ENCODE measurements at places on chromosomes 16 and 17.

- DNase-seq: no peak
These were observed 401.6 kb downstream of the NPIPA7 start for GRCh38 chr16:16780588-16780987.

DNA sequence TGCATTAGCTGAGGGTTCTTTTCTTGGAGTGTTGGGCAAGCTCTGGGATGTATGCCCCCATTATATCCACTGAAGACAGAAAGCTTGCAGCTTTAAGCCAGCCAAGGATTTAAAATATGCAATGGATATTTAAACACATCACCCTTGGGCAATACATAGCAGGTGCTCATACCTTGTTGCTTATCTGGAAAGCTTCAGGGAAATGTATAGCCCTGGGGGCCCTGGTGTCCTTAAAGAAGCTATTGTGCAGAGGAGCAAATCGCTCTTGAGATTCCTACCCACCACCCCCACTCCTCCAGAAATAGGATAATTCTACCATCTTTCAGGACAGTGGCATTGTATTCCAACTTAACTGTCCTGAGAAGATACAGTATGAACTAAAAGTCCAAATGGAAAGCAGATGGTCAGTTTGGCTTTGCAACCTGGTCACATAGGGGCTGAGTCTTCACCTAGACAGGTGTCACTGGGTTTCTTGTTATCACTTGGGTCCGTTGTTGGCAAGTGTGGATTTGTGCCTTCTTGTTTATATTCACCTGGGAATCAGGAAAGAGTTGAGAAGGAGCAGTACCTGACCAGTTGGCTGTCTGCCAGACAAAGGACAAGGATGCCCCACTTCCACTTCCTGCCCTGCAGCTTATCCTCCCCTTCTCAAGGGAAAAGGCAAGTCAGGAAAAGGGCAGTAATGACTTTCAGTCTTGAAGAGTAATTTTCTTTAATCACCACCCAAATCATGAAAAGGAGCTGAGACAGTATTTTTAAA lies 3.4 kb downstream of the ANKRD40CL start:
- no peak for DNase-seq

DNA sequence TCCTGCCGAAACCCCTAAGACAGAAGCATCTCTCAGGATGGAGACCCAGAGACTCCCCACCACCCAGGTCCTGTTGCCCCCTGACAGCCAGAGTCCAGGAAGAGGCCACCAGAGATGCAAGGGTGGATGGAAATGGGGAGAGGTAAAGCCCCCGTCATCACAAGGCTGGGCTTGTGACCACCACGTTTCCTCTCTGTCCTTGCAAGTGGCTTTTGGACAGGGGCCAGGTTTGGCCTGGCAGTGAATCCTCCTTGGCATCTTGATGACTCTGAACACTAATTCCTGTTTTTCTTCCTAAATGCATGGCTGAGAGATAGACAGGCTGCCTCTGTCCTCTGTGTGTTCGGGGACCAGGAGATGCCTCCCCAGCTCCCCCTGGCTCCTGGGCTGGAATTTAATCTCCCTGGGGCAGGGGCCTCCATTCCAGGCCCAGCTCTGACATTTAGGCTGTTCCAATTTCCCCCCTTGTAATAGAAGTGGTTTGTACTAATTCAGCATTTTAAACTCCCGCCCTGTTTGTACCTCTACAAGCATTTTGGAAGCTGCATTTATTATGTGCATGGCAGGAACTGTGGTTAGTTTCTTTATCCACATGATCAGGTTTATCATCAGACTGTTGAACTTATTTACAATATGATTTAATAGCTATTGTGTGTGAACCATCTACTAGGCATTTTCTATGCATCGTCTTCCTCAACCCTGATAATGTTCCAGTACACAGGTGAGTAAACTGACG lies 116.1 kb upstream of the IRX6 start:
- DNase-seq: no peak

DNA sequence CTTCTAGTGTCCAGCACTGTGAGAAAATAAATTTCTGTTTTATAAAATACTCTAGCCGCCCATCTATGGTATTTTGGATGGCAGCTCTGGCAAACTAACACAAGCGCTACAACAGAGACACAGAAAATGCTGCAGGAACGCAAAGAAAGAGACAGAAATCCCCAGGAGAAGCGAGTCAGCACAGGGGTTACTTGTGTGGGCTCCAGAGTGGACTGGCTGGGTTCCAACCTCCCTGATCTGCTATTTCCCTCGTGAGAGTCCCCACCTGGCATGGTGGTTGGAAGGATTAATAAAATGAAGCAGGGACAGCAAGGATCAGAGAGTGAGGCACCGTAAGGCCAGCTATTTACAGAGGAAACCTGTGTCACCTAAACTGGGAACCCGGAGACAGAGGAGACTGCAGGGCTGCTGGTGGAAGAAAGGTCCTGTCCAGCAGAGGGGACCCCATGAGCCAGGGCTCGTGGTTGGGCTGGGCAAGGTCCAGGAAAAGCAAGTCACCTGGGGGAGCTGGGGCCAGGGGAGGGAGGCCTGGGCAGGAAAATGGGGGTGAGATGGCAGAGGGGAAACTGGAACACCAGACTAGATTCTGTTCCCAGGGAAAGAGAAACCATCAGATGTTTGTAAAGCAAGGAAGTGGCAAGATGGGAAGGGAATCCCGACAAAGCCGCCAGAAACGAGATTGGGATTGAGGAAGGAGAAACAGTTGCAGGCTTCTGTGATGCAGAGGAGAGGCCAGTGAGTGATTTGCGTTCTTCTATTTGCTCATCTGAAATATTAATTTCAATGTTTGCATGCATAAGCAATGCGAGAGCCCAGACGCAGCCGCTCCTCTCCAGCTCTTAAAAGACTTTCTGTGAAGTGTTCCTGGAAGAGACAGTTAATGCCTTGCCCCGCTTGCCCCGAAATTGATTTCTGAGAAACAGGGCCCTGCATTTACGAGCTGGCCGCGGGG lies 63.0 kb upstream of the TEKT3 start:
- DNase-seq: no peak

- no peak for DNase-seq
These were observed 28.0 kb upstream of the SNN start for GRCh38 chr16:11639925-11640899.

DNA sequence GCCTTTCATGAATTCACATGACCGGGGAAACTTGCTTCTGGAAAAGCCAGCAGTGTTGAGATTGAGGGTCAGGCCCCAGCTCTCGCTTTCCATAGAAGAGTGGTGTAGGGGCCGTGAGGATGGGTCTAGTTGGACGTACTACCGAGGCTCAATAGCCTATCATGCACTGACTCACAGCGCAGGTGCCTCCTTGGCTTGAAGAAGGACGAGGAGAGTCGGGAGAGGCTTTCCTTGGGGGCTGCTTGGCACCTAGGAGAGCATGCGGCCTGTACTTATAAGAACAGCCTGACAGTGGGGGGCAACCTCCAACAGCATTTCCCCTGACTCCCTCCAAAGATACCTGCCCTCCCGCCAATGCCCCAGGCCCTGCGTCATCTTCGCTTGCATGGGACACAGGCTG lies 37.6 kb downstream of the WSCD1 start:
- DNase-seq: no peak

DNA sequence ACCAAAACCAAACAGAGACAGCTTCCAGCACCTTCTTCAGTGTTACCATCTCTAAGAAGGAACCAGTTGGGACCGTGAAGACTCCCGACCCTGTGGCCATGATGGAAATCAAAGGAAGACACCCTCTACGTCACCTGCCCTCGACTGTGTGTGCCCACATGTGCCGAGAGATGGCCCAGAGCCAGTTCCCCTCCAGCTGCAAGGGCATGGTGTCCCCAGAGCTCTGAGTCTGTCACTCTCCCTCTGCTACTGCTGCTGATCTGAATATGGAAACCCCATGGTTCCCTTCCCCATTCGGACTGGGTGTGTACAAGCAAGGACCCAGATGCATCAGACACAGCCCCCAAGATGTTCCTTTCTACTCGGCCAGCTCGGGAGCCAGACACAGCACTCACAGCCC lies 76.4 kb downstream of the SOCS1 start:
- no peak for DNase-seq

GRCh38 chr16:85390511-85391174 lies 222.5 kb upstream of the GSE1 start:
- DNase-seq: no peak

- no peak for DNase-seq
These were observed 182.6 kb downstream of the NTN1 start for GRCh38 chr17:9203771-9204425.

DNA sequence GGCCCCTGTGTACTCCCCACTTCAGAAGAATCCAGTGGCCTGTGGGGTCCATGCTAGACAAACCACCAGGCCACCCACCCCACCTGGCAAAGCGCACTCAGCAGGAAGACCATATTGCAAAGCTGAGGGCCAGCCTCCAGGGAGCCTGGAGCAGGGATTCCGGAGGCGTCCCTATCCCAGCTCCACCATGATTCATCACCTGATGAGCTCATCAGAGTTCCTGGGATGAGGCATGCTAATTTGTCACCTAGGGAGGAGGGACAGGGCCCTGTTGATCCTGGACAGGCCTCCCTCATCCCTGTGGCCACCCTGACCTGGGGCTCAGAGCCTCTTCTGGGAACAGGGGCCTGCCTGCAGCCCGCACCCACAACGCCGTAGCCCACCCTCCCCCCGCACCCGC lies 131.6 kb upstream of the PLCG2 start:
- DNase-seq: no peak

DNA sequence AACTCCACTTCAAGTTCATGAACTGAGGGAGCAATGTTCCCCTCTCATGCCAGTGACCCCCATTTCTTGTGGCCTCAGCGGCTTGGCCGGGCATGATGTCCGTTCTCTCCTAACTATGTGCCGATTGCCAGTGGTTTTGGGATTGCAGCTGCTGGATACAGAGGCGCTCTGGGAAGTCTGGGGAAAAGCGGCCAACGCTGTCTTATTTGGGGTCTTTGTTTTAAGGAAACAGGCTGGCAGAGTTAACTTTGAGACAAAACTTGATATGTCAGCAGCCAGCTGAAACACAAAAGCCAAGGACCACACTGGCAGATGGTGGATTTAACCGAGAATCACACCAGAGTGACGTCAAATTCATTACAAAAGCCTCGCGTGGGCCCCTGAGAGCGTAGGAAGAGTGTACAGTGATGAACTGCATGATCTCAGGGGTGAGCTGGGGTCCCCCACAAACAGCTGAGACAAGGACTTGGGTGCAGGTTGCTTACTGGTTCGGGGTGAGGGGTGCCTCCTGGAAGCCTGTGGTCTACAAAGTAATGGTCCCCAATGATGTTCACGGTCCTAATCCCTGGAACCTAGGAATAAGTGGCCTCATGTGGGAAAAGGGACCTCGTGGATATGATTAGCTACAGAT lies 180.4 kb downstream of the IRF8 start:
- DNase-seq: no peak

DNA sequence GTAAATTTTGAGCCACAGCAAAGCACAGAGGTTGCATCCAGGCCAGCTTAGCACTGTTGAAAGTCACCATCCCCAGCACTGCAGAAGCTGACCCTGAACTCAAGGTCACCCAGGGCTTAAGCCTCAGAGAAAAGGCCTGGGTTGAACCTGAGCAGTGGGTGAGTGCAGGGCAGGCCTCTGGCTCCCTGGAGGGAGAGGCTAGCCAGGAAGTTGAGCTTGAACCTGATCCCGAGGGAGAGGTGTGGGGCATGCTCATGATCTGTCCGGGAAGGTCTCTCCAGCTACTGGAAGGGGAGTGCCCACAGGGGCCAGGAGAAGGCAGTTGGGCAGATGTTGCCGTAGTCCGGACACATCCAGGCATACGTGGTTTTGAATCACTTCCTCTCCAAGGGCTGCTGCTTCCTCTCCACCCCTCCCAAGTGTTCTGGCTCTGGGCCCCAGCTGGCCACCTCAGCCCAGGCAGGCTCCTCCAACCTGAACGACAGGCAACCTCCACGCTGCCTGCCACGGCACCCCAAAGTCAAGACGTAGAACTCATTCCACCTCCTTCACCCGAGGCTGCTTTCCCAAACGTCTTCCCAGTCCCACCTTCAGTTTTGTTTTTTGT lies 18.4 kb downstream of the CARHSP1 start:
- no peak for DNase-seq

DNA sequence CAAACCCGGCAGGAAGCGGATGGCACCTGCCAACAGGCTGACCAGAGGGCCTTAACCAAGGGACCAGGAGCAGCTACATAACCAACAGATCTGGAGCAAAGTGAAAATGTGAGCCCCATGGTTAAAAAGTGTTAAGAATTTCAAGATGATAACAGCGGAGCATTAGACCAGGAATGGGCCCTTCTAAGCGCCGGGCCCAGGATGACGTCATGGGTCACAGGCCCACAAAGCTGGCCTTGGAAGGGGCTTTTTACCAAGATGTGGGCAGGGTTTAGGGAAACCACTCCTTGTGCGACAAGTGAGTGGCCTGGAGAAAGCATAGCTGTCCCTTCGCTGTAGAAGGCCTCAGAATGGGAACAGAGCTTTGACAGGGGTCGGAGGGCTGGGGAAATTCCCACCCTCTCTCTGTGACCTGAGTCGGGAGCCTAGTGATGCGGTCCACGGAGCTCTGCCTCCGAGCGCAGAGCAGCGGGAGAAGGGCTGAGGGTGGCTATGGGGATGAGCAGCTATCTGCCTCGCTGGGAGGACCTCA lies 84.4 kb upstream of the RPL38 start:
- no peak for DNase-seq

- no peak for DNase-seq
These were observed 3.8 kb downstream of the IGF2BP1 start for GRCh38 chr17:49000943-49001342.

GRCh38 chr16:303760-304505 lies 21.0 kb downstream of the PDIA2 start:
- DNase-seq: no peak
